ENCODE measurements at places on chromosomes 7 and 10.

DNA sequence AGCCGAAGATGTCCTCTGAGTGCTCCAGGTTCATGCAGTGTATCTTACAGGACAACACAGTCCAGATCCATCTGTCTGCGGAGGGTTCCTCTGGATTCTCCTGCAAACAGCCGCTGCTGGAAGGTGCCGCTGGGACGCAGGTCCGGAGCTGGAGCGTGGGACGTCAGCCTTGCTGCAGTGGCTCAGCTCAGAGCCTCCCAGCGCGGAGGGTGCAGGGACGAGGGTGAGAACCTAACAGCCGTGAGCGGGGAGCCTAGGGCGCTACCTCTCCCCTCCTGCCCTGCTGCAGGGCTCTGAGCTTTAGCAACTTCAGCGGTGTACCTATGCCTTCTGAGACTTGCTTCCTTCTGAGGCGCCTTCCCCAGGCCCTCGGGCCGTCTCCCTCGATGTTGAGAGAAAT lies 137.6 kb upstream of the TMEM72 start:
- DNase-seq = no peak

GRCh38 chr10:25226775-25227682 lies 52.2 kb downstream of the GPR158 start:
- no peak for DNase-seq

- no peak for DNase-seq
Measured at GRCh38 chr7:29924684-29925083, 64.9 kb downstream of the SCRN1 start.

- no peak for DNase-seq
Measured at GRCh38 chr7:96017877-96018276, 245.5 kb downstream of the DYNC1I1 start.

DNA sequence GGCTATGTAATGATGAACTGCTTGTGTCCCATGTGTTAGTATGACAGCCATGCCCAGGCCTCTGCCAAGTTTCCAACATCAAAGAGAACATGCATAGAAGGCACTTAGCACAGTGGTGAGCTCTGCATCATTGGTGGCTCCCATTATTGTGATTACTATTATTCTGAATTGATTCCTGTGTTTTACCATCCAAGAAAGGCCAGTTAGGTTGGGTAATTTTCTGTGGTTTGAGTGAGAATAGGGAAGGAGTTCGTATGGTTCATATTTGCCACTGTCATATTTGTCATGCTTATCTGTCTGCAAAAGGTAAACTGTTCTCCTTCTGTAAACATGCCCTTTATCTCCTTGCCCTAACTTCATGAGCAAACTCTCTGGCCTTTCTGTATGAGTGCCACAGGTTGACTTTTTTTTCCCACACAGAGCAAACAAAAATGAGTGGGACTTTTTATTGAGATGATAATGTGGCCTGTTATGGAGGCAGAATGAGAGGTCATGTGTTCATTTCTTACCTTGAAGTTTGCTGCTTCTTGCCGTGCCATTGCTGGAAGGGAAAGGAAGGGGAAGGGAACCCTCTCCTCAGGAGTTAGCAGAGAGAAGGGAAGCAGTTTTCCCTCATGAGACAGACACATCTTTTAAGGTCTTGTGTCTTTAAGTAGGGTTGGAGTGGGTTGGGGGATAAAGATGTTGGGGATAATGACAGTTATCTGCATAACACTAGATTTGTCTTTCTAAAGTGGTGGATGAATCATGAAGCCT lies 301.9 kb downstream of the LRMDA start:
- no peak for DNase-seq

DNA sequence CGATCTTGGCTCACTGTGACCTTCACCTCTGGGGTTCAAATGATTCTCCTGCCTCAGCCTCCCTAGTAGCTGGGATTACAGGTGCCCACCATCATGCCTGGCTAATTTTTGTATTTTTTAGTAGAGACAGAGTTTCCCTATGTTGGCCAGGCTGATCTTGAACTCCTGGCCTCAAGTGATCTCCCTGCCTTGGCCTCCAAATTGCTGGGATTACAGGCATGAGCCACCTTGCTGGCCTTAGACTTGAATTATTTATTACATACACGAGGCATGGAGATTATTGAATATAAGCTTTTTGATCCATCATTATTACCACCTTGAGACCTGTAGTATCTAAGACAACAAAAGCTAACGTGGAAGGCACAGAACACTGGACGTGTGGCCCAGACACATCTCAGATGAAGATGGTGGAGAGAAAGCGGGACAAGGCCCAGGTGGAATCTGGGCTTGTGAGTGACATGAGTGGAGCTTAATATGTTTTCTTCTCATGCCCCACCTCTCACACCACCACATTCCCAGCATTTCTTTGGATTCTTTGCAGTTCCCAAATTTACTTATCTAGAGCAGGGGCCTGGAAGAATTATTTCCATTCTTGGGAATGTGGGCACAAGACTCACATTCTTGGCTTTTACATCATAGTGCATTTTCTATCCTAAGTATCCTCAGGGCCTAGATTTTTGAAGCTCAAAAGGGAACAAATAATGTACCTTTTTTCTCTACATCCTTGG lies 76.6 kb downstream of the SUGCT start:
- DNase-seq = no peak

GRCh38 chr7:39936761-39937160 lies 13.3 kb upstream of the CDK13 start:
- no peak for DNase-seq

DNA sequence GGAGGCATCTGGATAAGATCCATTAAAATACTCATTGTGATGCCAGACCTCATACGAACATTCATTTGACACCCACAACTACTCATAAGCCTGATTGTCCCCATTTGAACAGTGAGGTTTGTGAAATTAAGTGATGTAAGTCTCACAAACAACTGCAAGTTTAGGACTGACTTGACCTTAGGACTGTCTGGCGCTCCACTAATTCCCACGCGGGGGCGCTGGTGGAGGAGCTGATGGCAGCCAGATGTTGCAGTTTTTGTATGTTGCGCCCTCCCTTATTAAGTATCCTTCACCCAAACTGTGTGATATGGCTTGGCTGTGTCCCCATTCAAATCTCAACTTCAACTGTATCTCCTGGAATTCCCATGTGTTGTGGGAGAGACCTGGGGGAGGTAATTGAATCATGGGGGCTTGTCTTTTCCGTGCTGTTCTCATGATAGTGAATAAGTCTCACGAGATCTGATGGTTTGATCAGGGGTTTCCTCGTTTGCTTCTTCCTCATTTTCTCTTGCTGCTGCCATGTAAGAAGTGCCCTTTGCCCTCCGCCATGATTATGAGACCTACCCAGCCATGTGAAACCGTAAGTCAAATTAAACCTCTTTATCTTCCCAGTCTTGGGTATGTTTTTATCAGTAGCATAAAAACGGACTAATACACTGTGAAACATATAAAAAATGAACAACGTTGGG lies 20.3 kb upstream of the TIAL1 start:
- DNase-seq = no peak

GRCh38 chr10:86397120-86397519 lies 30.5 kb upstream of the GRID1 start:
- no peak for DNase-seq

DNA sequence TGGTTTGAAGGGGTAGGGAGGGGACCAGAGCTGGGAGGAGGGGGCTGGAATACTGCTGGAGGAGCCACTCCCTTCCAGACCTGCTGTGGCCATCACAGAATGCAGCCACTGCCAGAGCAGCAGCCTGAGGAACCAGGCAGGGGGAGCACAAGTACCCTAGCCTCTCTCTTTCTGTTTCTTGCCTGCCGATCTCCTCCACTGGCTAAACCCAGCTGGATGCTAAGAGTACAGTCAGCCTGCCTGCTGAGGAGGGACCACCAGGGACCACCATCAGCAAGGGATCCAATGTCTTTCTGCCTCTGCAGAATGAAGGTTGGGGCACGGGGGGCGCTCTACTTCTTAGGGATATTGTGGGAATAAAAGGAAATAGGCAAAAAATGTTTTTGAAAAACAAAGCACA lies 4.7 kb downstream of the BLVRA start:
- DNase-seq = no peak

- DNase-seq = no peak
Measured at GRCh38 chr7:129202058-129202777, 13.8 kb downstream of the SMO start.

DNA sequence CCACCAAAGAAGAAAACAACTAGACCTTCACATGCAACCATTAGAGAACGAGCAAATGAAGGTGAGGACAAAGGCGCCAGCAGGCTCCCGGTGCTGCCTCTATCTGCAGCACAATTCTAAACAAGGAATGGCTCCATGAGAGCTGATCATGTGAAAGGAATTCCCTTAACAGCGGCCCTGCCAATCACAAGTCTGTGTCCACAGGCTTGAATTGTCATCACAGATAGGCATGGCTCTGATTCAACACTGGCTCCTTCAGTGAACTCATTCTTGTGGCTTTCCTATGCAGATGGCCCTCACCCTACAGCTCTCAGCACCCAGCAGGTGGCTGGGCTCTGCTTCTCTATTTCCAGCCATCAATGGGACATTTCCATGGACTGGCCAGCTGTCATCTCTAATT lies 36.2 kb downstream of the LAMB1 start:
- DNase-seq = no peak

GRCh38 chr7:52189153-52189778 lies 846.2 kb upstream of the POM121L12 start:
- DNase-seq = no peak

DNA sequence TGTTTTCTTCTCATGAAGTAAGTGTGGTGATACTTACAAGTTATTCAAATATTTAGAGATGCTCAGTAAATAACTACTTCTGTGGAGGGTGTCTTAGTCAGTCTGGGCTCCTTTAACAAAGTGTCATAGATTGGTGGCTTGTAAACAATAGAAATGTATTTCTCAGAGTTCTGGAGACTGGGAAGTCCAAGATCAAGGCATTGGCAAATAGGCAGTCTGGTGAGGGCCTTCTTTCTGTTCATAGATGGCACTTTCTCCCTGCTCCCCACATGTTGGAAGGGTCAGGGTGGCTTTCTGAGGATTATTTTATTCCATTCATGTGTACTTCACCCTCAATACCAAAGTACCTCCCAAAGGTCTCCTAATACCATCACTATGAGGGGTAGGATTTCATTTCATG lies 18.4 kb downstream of the RPA3 start:
- DNase-seq = no peak

GRCh38 chr10:63583397-63583796 lies 62.2 kb downstream of the REEP3 start:
- no peak for DNase-seq

DNA sequence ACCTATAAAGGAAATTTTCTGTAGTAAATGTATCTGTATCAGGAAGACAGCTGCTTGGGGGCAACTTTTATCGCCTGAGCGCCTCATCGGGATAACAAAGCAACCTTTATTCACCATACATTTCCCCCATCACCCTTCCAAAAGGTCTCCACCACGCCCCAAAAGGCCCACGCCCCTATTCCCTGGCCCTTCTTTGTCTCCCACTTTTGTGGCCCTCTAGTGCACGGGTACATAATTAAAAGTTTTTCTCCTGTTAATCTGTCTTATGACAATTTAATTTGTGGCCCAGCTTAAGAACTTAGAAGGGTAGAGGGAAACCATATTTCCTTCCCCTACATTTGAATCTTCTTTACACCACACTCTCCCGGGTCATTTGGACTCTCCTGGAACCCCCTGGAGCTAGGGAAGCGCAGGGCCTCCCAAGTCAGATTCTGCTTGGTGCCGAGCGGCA lies 625 bp downstream of the RP9 start:
- DNase-seq = no peak

DNA sequence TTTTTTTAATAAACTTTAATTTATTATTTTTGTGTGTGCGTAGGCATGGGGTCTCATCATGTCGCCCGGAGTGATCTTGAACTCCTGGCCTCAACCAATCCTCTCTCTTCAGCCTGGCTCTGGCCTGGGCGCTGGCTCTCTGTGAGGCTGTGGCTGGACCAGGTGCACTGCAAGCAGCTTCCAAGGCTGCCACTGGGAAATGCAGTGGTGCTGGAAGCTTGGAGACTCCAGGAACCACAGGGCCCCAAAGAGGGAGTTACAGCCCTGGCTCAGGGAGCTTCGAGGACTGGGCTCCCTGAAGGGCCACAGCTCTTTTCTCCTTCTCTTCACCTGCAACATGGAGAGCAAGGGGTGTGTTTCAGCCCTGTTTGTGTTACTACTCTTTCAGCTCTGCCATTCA lies 36.7 kb upstream of the BNIP3 start:
- DNase-seq = no peak

GRCh38 chr7:40151504-40151903 lies 16.7 kb downstream of the SUGCT start:
- DNase-seq = no peak
